Right renal cortex interstitium (tissue), 3 donors: ENCODE measurements at places on chromosomes 1 and 21. TPM values are rescaled to one million over a fixed set of nuclear protein-coding genes. Genes with fewer than 3 reads are reported as not detected.

- DNase-seq = no peak
These were observed 520.7 kb upstream of the CAMK1G start for GRCh38 chr1:209062863-209063262.

DNA sequence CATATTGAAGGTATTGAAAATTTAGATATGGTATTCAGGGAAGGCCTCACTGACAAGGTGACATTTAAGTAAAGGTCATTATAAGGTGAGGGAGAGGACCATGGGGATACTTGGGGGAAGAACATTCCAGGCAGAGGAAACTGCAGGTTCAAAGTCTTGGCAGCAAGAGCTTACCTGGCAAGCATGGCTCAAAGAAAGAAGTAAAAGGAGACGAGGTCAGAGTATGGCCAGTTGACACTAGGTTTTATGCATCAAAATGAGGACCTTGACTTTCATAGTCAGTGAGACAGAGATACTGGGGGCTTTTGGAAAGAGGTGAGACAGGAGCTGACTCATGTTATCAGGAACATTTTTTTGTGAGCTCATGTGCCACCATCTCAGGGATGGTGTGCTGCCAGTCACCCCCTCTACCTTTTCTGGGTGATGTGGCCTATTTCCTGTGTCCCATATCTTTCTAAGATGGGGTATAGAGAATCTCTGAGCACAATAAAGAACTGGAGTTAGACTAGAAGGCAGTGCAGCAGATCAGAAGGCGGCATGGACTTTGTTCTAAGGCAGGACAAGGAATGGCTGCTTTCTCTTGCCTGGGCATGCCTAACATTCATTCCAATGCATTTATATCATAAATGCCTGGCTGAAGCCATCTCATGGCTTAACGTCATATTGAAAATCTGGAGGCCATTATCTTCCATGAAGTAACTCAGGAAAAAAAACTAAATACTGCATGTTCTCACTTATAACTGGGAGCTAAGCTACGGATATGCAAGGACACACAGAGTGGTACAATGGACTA lies 406.7 kb downstream of the NTNG1 start:
- DNase-seq = no peak

- peak; percentile 29 for DNase-seq
These were observed 173.0 kb downstream of the ADGRL4 start for GRCh38 chr1:78833491-78833890.

DNA sequence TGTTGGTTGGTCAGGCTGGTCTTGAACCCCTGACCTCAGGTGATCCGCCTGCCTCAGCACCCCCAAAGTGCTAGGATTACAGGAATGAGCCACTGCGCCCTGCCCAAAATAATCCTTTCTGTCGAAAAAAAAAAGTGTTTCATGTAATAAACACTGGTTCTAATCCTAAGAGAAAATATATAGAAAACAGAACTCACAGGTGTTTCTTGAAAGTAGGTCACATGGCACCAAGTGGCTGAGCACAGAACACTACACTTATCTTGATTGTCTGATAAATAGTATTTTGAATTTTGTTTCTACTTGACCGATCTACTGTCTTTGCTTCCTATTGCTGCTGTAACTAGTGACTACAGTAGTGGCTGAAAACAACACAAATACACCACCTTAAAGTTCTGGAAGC lies 87.6 kb upstream of the SOD1 start:
- DNase-seq = no peak

DNA sequence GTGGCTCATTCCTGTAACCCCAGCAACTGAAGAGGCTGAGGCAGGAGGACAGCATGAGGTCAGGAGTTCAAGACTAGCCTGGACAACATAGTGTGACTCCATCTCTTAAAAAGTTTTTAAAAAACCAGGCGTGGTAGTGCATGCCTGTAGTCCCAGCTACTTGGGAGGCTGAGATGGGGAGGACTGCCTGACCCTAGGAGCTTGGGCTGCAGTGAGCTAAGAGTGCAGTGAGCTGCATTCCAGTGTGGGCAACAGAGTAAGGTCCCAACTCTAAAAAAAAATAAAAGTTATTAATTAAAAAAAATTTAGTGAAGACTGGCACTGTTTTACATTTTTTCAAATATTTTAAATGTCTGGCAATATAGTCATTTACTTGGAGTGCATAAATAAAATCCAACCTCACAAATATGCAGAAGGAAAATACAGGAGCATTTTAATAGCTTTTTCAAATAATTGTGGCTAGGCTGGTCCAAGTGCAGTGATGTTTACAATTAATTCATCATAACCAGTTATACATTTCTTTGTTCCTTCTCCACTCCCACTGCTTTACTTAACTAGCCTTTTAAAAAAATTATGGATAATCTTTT lies 10.8 kb downstream of the ZBTB8OS start:
- DNase-seq = no peak

GRCh38 chr1:208173749-208174148 lies 70.4 kb downstream of the PLXNA2 start:
- no peak for DNase-seq

- no peak for DNase-seq
These were observed 110.8 kb downstream of the MATN1 start for GRCh38 chr1:30612536-30613065.

GRCh38 chr1:225830841-225831240 lies 20.9 kb downstream of the EPHX1 start:
- DNase-seq = no peak

- no peak for DNase-seq
These were observed 35.7 kb upstream of the THEM4 start for GRCh38 chr1:151944857-151945575.

The TRNAU1AP gene
- 22.8 TPM for polyA plus RNA-seq

The NMNAT2 gene
- polyA plus RNA-seq = 4.3 TPM

The GJA5 gene
- 28.2 TPM for polyA plus RNA-seq

The JTB gene
- 102 TPM for polyA plus RNA-seq

The LAMB3 gene
- 1.4 TPM for polyA plus RNA-seq
